ENCODE measurements at places on chromosomes 1 and 21.

DNA sequence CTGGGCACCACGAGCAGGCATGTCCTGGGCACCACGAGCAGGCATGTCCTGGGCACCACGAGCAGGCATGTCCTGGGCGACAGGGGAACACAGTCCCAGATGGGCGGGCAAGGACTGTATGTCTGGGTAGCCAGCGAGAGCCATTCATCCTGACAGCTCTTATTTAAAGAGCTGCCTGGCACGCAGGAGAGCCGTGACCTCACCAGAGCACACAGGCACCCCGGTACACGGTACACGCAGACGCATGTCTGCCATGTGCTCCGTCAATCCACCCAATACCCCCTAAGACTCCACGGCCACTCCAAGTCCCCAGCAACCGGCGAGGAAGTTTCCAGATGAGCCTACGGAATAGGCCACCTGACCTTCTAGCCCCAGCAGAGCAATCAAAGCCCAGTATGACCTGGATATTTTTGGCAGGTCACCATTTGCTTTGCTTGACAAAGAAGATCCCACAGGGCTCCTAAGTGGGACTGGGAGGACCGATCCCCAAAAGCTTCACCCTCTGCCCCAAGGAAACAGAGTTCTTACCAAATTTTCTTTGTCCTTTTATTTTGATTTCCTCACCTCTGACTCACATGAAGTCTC lies 51.7 kb downstream of the CASZ1 start:
- DNase-seq: no peak

GRCh38 chr21:44865561-44866280 lies 7.8 kb downstream of the PTTG1IP start:
- DNase-seq: no peak

DNA sequence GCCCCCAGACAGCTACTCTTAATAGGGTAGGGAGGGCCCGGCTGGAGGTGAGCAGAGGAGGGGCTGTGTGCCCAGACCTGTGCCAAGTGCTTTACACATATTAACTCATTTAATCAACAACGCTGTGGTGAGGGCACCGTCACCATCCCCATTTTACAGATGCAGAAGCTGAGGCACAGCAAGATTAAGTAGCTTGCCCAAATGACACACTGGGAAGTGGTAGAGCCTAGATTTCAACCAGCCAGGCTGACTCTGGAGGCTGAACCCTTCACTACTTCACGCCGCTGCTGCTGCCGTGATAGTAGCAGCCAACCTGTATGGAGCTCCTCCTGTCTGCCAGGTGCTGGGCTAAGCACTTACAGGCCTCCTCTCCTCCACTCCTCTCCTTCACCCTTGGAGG lies 127.2 kb downstream of the PTPRU start:
- DNase-seq: no peak

DNA sequence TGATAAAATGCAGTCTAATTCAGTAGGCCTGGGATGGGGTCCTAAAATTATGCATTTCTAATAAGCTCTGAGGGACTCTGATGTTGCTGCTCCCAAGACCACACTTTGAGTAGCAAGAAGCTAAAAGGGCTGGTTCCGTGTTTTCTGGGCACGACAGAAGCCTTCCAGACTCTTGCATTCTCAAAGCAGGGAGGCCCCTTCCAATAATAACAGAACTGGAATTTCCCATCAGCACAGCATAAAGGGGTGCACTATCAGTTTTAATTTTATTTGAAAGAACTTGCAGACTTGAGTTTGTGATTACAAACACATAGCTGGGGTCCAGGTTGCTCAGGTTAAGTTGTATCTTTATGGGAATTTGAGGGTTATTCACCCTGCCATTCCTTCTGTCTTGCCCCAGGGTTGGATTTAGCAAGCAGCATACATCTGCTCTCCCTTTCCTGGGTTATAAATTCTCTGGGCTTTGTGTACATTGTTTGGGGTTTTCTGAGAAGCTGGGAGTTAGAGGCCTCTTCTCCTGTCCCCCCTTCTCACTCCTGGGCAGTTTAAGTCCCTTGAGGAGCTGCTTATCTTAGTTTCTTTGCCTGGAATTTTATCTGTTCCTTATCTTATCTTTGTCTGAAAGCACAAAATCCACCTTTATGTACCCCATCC lies 94.2 kb upstream of the SLC2A1 start:
- DNase-seq: no peak

DNA sequence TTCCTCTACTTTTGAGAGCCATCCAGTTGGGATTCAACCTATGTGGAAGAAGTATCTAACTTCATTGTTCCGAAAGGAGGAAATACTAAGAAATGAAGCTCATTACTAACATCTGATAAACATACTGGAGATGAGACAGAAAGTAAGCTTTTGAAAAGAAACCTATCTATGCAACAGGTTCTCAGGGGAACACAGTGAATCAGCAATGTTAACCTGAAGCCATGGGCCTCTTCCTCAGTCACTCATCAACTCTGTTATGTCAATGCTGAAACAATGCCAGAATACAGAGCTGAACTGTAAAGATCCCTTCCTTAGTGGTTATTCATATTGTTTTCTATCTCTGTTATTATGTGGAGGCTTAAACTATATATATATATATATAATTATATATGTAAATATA lies 55.5 kb upstream of the ESRRG start:
- DNase-seq: no peak

GRCh38 chr1:213399695-213400094 lies 348.7 kb downstream of the RPS6KC1 start:
- no peak for DNase-seq

DNA sequence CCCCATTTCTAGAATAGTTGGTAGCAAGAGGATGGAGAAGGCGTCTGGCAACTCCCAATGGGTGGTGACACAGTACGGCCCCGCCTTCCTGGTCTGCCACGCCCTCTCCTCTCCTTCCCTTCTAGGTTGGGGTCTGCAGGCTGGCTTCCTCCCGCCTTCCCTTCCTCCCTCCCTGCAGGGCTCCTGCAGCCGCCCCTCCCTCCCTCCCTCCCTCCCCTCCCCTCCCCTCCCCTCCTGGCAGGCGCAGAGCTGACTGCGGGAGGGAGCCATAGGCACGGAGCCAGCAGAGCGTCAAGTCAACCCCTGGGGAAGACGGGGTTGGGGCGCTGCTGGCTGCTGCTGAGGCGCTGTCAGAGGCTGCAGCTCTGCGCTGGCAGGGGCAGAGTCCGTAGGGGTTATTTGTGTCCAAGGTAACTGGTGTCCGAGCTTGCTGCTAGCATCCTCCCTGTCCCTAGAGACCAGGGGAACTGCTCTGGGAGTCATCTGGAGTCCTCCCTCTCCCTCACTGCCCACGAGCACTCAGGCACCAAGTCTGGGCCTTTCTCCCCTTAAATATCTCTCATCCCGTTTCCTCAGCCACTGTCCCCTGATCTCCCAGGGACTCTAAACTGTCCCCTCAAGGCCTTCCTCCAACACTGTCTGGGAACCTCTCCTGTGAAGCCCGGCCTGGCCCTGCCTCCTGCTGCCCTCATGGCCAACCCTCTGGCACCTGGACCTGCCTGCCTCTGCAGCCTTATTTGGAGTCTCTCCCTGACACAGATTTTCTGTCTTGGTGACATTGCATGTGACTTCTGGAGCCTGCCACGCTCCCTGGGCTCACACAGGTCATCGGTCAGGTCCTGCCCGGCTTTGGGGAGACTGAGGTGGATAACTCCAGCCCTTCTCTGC lies 57.4 kb upstream of the ACOT11 start:
- no peak for DNase-seq
